ENCODE measurements at places on chromosomes 5 and 9.
A peak's percentile ranks its signal among the peaks of the same experiment; 100 is the strongest.

DNA sequence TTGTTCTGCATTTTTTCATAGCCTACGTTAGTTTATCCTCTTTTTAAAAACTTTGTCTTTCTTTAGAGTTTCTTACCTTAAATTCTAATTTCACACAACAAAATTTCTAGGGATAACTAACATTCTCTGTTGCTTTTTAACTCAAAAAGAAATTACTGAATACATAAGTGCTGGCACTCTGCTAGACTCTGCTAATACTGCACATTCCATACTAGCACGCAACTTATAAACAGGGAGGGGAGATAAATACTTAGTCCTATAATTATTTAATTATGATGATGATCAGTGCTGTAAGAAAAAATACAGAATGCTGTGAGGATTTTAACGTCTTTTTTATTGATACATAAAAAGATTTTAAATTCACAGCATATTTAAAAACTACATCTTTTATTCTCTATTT, 25.1 kb downstream of the RNF145 start:
- no peak for DNase-seq

DNA sequence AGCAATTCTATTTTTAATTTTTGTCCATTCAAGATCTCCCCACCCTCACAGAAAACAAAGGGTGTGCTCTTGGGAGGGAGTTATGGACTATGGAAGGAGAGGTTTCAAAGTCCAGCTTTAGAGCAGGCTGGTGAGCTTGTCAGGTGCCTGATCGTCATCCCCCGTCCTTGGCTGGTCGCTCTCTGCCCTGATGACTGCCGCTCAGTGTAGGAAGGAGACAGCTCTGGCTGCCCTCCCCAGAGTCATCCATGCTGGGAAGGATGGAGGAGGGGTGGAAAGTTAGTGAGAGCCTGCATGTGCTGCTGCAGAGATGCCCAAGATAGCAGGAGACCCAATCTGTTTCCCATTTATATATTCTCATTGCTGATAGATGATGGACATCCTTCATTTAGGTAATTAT, 96.6 kb downstream of the NLN start:
- DNase-seq = no peak

DNA sequence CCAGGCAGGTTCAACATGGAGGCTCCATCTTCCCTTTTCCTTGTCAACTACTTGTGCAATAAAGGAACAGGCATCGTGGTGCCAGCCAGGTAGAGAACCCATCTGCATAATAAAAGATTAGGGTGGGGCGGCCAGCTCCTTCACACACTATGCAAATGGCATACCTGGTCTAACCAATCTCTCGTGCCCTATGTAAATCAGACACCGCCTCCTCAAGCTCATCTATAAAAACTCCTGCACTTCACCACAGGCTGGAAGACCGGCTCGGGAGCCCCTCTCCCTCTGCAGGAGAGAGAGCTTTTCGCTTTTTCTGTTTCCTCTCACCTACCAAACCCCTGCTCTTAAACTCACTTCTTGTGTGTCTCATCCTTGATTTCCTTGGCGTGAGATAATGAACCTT, 244.3 kb upstream of the PUM3 start:
- no peak for DNase-seq

DNA sequence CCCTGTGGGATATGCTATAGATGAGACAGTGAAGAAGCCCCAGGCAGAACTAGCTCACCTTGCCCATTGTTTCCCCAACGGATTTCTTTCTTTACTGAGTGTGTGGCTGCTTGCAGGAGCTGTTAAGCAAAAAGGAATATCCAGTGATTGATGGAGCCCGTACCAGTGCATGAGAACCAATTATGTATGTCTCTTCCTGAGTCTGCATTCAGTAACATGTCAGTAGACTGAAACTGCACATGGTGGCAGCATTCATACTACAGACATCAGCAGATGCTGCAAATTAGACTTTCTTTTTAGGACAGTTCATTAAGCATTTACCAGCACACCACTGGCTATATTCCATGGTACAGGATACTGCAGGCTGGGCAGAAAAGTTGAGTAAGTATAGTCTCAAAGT, 90.3 kb upstream of the PLCXD3 start:
- DNase-seq = no peak

DNA sequence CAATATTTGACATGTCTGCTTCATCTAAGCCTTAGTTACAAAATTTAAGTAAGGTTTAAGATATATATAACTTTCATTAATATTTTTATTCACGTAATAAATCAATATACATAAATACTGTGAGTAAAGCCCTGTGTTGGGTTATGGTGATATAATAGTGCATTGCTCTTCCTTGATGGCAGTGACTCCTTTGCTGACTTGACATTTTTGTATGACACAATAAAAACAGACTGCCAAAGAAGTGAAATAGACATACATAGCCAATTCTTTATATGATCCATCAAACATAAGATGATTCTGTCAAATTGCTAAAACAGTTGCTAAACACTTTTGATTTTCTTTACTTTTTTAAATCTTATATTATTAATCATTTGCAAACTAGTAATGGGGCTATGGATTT, 1518.2 kb downstream of the EFNA5 start:
- DNase-seq = no peak

DNA sequence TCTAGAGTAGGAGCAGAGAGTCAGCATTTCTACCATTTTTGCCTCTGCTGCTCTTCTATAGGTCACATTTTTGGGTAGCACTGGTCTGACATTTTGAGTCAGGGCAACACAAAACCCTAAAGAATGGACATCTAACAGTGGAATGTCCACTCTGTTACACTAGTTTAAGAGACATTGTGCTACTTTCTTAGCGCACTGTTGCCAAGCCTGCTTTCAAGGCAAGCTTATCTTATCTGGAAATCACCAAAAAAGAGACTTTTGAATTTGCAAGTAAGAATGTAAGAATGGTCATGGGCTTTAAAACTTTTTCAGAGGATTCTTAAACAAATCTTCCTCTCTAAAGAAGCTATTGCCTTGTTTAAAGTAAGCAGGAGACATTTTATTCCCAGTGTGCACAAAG, 73.0 kb upstream of the STARD4 start:
- DNase-seq = no peak

- DNase-seq = peak; percentile 68
Measured at GRCh38 chr9:98796364-98797101, at the start of gene ANKS6. Gene ANKS6, minus strand, starts transcription at chr9:98796555. Its CDS starts 64 bp downstream, at chr9:98796491.

GRCh38 chr9:137138722-137139467, at the start of gene GRIN1:
Gene GRIN1, plus strand, starts transcription at chr9:137139154. Its CDS starts 333 bp downstream, at chr9:137139487.
- no peak for DNase-seq

DNA sequence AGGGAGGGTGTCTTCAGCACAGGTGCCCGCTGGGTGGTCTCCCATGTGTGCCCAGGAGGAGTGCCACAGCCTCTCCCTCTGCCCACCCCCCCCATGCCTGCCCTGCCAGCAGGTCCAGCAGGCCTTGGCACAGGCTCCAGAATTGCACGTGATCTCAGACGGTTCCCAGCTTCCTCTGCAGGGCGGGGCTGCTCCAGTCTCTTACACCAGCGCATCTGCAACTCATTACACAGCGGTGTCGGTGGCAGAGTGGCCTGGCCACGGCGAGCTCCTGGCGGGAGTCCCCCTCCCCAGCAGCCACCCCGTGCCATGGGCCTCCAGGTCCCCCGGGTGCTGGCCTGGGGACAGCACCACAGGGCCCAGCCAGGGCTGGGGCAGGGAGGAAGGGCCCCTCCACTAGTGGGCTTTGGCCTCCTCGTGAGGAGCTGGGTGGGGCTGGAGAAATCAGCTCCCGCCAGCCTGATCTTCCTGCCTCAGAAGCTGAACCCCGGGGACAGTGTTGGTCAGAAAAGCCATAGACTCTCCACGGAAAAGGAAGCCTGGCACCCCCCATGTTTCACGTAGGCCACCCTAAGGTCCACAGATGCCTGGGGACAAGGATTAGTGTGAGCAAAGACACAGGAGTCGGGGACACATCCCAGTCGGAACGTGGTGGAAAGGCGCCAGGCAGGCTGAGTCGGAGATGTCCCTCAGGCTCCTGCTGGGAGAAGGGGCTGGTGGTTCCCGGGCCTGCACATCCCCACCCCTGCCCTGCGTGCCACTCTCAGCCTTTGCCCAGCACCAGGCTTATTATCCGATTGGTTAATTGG, 40.2 kb downstream of the RXRA start:
- peak; percentile 79 for DNase-seq

- peak; percentile 5 for DNase-seq
Measured at GRCh38 chr5:115243412-115243811, 19.3 kb downstream of the PGGT1B start.

- no peak for DNase-seq
Measured at GRCh38 chr9:124038239-124038638, 26.7 kb downstream of the LHX2 start.

DNA sequence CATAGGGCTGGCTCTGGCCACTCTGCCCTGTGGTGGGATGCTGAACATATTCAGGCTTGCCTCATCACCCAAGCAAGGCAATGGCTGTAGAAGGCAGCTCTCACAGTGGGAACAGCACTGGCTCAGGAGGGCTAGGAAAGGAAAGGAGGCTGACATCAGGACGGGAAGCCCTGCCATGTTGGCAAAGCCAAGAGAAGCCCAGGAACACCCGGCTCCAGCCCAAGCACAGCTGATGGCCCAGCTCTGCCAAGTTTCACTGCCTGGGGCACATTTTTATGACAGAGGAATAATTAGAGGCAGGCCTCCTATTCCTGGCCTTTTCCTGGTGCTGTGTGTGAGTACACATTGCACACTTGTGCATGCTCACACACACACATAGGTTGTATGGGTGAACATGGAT, 163.6 kb upstream of the SMIM23 start:
- no peak for DNase-seq

- peak; percentile 50 for DNase-seq
Measured at GRCh38 chr5:95923918-95924544, 37.6 kb downstream of the ELL2 start.

DNA sequence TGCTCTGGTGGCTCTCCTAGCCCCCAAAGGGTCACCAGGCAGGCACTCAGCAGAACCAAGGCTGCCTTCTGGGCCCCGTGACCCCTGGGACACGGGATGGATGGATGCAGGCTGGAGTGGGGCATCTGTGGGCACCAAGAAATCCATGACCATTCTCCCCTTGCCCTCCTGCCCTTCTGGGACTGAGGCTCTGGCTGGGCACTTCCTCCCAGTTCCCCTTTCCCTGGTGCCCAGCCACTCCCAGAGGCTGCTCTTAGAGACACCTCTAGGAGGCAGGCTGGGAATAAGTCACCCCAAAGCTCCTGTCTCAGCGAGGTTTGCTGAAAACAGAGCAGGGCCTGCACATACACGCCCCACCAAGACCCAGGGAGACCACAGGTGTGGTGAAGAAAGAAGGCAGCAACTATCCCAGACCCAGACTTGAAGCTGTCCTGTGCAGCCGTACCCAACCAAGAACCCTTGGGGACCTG, 943 bp downstream of the STING1 start:
- DNase-seq = no peak

DNA sequence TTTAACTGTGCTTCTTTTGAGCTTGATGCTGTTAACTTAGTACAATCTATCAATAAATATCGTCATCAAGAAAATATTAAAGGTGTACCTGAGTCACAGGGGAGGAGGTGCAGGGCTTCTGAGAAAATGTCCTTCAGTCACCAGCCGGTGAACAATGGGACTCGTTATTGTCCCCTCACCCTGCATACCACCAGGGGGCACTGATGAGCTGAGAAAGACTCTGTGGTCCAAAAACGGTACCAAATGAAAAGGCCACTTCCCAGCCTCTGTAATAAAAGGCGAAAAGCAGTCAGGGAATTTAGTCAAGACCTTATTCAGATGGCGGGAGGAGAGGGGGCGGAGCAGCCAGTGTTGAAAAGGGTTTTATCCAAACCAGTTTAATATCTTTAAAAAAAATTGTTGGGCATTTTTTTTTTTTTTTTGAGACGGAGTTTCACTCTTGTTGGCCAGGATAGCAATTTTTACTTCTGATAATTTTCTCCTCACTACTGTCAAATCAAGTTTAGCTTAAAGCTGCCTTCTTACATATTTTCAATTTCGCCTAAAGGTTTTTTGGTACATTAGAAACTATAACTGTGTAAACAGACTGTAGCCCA, 271.9 kb upstream of the ADAMTS16 start:
- peak; percentile 50 for DNase-seq

- no peak for DNase-seq
Measured at GRCh38 chr9:35718721-35719511, 13.1 kb downstream of the TLN1 start.

- no peak for DNase-seq
Measured at GRCh38 chr5:81067406-81067805, 107.2 kb downstream of the RASGRF2 start.

GRCh38 chr5:150500328-150500841, 7.5 kb upstream of the NDST1 start:
- no peak for DNase-seq

GRCh38 chr9:78575771-78576170, 278.8 kb downstream of the PSAT1 start:
- DNase-seq = no peak

- peak; percentile 28 for DNase-seq
Measured at GRCh38 chr5:5523066-5523505, 100.6 kb downstream of the ICE1 start.

DNA sequence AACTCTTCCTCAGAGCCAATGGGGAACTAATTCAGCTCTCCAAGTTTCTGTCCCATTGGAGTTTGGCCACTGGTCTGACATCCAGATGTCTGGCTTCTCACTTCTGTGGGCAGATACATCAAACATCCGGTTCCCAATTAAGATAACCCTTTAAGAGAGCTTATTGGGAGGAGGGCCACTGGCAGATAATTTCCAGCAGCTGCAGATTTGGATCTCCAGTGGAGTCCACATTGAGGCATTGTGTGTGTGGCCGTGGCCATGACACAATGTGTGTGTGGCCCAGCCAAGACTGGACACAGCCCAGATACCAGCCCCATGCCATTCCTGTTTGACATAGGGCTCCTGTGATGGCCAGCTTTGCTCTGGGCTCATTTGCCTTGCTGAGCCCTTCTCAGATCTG, 110.5 kb upstream of the MAP1B start:
- no peak for DNase-seq

GRCh38 chr5:85334-85995, 6.5 kb upstream of the PLEKHG4B start:
- no peak for DNase-seq

DNA sequence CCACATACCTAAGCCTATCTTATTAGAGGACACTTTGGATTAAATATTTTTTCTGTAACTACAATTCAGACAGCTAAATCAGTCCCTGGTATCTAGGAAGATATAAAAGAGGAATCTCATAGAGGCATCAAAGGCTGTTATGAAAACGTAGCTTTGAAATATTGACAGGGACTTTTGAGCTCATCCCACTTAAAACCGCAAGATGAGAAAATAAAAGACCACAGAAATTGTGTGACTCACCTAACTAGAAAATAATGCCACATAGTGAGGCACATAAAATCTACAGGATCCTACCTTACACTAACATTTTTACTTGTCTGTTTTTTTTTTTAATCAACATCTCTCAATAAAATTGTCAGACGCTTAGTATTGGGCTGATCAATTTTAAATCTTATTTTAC, 686.5 kb upstream of the COX7C start:
- DNase-seq = no peak

DNA sequence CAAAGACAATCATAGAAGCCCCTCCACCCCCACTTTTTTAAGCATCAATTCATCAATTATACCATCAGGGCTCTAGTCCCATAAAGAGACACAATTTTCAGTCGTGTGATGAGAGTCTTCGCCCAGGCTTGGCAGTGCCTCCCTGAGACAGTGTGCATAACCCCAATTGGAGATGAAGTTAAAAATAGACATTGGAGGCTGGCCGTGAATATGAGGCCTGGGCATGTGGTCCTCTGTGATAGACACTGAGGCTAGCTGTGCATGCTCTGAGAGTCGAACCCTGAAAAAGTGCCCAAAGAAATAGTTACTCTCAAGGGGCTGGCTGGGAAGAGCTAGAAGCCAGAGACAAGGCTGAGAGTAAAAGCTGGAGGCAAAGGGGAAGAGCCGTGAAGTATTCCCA, 248.6 kb upstream of the NR4A3 start:
- no peak for DNase-seq

- peak; percentile 40 for DNase-seq
Measured at GRCh38 chr5:45694255-45694814, 1.8 kb downstream of the HCN1 start.

Measured in common myeloid progenitor, CD34-positive (primary cell).